ENCODE measurements at places on chromosomes 16 and 17.

GRCh38 chr16:4404247-4404966 lies 12.0 kb downstream of the CORO7 start:
- peak; percentile 44 for DNase-seq

DNA sequence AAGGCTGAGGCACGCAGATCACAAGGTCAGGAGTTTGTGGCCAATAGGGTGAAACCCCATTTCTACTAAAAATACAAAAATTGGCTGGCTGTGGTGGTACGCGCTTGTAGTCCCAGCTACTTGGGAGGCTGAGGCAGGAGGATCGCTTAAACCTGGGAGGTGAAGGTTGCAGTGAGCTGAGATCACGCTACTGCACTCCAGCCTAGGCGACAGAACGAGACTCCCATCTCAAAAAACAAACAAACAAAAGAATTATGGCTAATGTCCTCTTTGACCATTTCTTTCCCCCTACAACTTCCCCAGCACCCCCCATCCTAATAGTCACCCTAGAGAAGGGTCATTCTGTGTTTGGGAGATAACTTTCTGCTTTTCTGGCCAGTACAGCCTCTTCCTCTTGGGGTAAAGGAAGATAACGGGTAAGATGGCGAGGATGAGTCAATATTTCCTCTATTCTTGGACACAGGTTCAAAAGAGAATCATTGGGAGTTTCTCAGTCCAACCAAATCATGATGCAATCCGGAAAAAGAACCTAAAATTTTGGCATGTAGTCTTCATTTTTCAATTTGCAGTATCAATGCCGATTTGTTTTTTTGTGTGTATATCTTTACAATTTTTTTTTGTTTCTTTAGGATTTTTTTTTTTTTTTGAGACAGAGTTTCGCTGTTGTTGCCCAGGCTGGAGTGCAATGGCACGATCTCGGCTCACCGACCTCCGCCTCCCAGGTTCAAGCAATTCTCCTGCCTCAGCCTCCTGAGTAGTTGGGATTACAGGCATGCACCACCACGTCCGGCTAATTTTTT lies 107.6 kb upstream of the MED13 start:
- no peak for DNase-seq

DNA sequence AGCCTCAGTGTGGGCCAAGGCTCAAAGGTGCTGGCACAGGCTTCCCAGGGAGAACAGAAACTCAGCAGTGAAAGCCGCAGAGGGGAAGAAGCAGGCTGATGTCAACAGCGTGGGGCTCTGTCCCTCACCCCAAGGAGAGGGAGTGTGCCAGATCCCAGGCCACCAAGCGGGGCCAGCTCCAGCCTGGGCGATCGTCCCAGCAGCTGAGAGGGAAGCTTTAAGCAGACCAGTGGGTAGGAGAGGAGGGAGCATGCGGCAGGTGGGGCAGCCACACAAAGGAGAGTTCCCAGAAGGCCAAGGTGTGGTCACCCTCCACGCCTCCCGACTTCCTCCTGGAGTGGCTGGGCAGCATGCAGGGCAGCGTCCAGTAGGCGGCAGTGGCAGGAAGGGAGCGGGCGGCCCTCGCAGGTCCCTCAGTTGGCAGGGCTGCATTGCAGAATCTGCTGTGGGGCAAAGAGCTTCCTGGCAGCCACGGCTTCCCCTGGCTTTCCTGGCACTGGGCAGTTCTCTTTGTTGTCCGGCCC lies 6.0 kb downstream of the SYNGR2 start:
- no peak for DNase-seq

DNA sequence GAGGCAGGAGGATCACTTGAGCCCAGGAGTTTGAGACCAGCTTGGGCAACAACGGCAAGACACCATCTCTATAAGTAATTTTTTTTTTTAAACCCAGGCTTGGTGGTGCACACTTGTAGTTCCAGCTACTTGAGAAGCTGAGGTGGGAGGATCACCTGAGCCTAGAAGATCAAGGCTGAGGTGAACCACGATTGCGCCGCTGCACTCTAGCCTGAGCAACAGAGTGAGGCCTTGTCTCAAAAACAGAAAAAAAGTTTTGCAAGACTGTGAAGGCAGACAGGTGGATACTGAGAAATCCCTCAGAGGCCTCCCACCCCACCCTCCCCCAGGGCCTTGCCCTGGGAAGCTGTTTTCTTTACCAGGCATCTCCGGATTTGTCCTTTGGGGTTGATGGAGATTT lies 125.4 kb downstream of the MGAT5B start:
- DNase-seq = no peak

- no peak for DNase-seq
These were observed 96.4 kb downstream of the C16orf78 start for GRCh38 chr16:49469930-49470451.

DNA sequence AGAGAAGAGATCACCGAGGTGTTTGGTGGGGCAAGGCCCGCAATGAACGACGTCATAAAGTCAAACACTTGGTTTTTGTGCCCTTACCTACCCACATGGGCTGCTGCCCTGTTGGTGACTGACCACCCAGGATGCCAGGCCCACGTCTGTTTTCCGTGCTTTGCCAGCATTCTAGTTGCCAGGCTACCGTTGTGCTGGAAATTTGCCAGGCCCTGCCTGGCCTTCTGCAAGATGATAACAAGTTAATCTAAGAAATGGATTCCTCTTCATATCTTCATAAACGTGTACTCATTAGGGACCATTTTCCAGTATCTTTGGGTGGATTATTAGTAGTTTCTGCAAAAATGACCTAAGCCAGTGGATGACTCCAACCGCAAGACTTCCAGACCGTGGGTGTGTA lies 35.4 kb downstream of the SLC6A4 start:
- DNase-seq = no peak

DNA sequence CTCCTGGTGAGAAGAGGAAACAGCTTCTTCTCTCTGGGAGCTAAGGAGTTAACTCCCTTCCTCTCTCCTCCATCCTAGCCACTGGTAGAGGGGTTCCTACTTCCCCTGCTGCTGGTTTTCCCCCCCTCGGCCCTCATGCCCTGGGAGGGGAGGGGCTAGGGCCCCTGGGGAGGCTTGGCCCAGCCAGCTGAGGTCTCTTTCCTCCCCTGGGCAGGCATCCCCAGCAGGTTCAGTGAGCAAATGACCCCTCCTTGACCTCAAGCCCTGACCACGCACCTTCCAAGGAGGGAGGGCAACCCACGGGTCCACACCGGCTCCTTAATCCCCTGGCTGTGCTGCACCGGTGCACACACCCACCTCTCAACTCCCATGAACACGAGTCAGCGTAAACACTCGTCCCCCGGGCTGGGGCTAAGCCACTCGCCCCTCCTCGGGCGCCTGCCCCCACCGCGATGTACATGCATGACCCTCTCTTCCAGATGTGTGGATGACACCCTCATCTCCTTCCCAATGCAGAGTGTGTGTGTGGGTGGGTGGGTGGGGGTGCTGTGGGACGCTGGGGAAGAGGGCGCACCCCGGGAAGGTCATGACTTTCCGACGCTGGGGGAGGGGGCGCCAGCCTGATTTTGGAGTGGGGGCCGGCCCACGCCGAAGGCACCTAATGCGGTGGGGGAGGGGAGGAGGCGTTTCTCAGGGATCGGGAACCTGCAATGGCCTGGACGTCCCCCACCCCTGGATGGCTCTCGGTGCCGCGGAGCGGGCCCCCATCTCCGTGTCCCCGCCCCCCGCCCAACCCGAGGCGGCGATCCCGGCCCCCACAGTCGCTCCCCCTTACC lies 33.7 kb downstream of the SRCIN1 start:
- DNase-seq = peak; percentile 44
